ENCODE measurements at places on chromosomes 2 and 18. TPM values are rescaled to one million over a fixed set of nuclear protein-coding genes. Genes with fewer than 3 reads are reported as not detected.
A peak's percentile ranks its signal among the peaks of the same experiment; 100 is the strongest.

- no peak for DNase-seq
These were observed 7.6 kb downstream of the KCNG2 start for GRCh38 chr18:79805211-79805887.

DNA sequence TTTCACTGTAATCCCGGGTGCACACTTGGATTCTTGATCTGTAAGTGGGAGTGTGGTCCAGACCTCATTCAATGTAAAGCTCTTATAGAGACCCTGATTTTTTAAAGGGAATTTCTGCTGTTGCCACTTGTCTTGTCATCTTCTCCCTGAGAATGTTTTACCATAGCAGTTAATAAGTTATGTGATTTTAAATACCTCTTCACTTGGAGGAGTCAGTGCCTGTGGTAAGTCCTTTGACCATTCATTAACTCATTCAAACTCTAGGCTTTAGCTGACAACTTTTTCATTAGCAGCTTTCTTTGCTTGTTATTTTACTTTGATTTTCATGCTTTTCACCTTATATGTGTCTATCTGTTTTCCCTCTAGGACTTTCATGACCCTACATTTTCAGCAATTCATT lies 51.3 kb downstream of the FMNL2 start:
- no peak for DNase-seq

DNA sequence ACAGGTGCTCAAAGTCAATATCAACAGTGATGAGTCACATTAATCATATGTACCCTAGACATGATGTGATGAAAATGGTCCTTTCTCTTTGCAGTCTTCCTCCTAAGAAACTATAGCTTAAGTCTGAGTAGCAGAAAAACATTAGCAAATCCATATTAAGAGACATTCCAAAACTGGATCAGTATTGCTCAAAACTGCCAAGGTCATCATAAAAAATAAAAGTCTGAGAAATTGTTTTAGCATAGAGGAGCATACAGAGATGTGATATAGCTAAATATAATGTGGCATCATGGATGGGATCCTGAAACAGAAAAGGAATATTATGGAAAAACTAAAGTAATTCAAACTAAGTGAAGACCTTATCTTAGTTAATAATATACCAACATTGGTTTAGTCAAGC lies 1316.1 kb downstream of the SUCLG1 start:
- no peak for DNase-seq

DNA sequence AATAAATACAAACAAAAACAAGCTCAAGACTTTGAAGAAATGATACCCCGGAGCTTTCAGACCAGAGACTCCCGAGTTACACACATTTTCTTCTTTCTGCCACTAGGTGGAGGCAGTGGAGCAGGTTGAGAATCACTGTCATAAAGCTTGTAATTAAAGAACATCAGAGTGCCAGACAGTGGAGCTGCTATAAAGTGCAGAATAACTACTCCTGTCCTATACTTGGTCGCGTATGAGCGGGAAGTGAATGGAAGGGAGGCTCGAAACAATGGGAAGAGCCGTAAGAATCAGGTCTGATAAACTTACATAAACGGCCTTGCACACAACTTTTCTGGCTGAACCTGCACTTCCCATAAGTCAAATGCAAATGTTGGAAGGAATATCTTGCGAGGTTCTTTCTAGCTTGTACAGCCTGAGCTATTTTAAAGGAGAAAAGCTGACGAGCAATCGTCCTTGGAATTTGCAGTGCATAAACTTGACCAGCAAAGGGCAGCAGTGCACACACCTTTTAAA lies 189.0 kb downstream of the RPIA start:
- peak; percentile 62 for DNase-seq

Gene ACVR1
- total RNA-seq: 64.2 TPM
